ENCODE measurements at places on chromosomes 13 and 19. TPM values are rescaled to one million over a fixed set of nuclear protein-coding genes. Genes with fewer than 3 reads are reported as not detected.
A peak's percentile ranks its signal among the peaks of the same experiment; 100 is the strongest.

- no peak for DNase-seq
These were observed 96.1 kb downstream of the ZMYM2 start for GRCh38 chr13:20054586-20054985.

DNA sequence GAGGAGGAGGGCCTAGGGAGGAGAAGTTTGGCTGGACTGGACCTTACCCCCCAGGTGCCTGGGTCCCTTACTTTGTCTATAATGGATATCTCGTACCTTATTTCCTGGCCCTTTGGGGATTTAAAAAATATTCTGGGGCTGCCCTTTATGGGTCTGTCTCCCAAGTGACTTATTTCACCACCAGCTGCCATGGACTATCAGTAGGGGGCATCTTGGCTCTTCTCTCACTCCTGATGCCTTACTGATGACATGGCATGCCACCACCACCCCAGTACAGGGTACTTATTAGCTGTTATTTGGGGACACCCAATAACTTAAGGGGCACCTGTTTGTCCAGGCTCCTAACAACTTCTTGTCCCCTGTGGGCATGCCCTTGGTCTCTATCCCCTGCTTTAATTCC is 38.0 kb downstream of the NFIX start:
- DNase-seq, result no peak

NBEA gene
- total RNA-seq, result 0.90 TPM

KBTBD6 gene
- total RNA-seq, result 7.7 TPM

- DNase-seq, result no peak
These were observed 53.1 kb downstream of the C13orf46 start for GRCh38 chr13:113920606-113921286.

- DNase-seq, result no peak
These were observed 5.3 kb downstream of the ABCA7 start for GRCh38 chr19:1045247-1045603.

RASAL3 gene
- total RNA-seq, result 14.4 TPM

- DNase-seq, result no peak
These were observed 1484.8 kb downstream of the EFNB2 start for GRCh38 chr13:105050686-105051085.

C19orf18 gene
- total RNA-seq, result 0.13 TPM

DNA sequence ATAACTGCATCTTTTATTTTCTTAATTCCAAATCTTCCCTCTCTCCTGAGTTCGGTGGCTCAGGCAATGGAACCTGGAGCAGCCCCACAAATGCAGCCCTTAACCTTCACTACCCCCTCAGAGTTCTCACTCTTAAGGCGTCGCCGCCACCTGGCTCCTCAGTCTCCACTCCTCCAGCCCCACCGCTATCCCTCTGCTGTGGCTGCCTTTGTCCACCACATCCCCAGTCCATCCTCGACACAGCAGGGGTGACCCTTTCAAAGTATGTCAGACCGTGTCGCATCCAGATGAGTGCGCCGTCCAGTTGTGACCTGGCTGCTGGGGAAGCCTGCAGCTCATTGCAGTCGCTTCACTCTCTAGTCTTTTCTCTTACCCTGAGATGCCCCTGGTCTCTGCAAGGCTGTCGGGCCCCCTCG is 1.0 kb downstream of the SPPL2B start:
- DNase-seq, result no peak

KLF1 gene
- 0.25 TPM for total RNA-seq

DNA sequence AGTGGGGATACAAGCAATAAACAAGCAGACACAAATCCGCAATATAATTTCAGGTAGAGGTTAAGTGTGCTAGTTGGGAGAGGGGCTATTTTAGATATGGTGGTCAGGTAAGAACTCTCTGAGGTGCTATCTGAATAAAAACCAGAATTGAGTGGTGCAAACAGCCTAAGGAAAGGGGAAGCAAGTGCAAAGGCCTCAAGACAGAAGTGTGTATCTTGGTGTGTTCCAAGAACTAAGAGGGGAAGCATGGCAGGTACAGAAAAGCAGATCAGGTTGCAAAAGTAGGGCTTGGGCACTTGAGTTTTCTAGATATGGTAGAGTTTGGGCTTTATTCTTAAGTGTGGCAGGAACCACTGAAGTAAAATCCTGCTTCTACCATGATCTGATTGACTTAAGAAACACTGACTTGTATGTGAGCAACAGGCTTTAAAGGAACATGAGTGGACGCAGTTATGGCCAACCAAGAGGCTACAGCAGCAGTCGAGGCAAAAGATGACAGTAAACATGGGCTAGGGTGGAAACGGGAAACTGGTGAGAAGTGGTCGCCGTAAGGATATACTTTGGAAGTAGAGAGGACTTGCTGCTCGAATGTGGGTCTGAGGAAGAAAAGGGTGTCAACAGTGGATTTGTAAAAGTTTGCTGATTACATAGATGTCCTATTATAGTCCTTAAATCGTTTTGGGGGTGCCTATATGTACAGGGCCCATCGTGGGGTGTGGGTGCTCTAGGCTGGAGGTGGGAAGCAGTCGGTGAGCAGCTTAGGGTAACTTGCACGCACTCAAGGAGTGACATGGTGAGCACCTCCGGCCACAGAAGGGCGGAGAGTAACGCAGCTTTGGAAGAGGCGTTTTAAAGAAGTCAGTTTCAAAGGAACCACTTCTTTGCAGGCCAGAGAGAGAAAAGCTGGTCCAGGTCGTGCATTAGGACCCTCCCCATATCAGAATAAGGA is 677 bp downstream of the TGDS start:
- DNase-seq, result peak; percentile 39

GRCh38 chr13:113201815-113202214 is 6.7 kb downstream of the PCID2 start:
- no peak for DNase-seq

- DNase-seq, result no peak
These were observed 630.2 kb upstream of the PCDH9 start for GRCh38 chr13:67860315-67860714.

DNA sequence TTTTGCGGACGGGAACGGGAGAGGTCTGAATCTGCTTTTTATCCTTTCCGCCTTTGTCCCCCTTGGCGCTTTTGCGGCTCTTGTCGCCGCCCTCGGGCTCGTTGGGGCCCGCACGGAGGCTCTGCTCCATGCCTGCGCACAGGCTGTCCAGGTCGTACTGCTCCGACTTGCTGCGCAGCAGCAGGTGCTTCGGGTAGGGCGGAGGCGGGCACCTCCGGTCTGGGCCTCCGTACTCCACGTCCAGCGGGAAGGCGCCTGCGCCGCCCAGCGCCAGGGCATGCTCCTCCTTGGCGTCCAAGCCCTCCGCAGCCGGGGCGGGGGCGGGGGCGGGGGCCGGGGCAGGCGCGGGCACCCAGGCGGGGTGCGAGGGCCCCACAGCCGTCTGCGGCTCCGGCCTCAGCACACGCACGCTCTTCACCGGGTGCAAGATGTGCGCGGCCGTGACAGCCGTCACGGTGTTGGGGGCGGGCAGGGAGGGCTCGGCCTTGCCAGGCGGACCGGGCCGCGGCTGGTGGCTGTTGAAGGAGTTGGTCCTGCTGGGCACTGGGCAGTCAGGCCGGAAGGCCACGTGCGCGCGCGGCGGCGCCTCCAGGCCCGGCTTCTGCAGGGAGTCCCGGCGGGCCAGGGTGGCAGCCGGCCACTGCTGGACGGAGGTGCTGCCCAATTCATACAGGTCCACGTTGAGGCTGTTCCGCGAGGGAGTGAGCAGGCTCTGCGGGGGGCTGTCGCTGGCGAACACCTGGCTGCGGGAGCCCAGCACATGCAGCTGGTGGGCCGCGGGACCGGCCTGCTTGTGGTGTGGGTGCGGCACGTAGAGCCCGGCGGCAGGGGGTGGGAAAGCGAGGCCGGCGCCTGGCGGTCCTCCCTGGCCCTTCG is 73.1 kb downstream of the LATS2 start:
- DNase-seq, result no peak

DNA sequence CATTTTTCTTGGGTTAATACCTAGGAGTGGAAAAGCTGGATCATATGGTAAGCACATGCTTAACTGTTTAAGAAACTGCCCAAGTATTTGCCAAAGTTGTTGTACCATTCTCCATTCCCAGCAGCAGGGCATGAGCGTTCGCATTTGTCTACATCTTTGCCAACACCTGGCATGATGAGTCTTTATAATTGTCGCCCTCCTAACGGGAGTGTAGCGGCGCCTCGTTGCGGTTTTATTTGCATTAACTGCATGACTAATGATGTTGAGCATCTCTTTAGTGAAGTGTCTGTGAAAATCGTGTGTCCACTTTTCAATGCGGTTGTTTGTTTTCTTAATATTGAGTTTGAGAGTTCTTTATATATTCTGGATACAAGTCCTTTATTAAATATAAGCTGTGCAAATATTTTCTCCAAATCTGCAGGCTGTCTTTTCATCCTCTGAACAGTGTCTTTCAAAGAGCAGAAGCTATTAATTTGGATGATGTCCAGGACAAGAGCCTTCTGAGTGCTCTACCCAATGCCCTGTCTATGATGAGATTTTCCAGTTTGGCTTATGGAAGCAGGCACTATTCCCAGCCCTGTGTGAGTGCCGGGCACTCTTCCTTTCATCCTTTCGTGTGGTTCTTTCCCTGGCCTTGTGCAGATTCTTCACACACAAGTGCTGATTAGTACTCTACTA is 202.0 kb downstream of the FOXO1 start:
- no peak for DNase-seq

Data from dermis microvascular lymphatic vessel endothelial cell (primary cell).